ENCODE measurements at places on chromosomes 16 and 17. TPM values are rescaled to one million over a fixed set of nuclear protein-coding genes. Genes with fewer than 3 reads are reported as not detected.

DNA sequence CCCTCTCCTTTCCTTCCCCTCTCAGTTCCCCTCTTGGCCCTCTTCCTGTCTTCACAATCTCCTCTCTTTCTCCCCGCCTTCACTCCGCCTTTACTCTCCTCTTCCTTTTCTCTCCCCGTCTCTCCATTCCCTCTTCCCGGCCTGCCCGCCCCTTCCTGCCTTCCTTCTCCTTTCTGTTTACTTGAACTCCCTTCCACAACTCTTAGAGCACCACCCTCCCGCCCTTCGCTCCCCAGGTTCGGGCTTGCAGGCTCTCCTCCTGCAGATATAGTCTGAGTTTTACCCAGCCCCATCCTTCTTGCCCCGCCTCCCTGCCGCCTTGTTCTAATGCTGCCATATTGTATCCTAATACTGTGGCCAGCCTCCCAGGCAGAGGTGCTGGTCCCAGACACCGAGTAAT is 201.5 kb upstream of the N4BP1 start:
- no peak overlapping the region for H3K27ac ChIP-seq
- peaks cover 31% of the 10 kb centered on the region for H3K27me3 ChIP-seq
- no peaks in the 10 kb centered on the region for H3K4me1 ChIP-seq
- peaks cover 2% of the 10 kb centered on the region for H3K36me3 ChIP-seq
- DNase-seq: no peak
- H3K4me3 ChIP-seq: no peak overlapping the region

Gene CCL17
- 0.66 TPM for total RNA-seq

DNA sequence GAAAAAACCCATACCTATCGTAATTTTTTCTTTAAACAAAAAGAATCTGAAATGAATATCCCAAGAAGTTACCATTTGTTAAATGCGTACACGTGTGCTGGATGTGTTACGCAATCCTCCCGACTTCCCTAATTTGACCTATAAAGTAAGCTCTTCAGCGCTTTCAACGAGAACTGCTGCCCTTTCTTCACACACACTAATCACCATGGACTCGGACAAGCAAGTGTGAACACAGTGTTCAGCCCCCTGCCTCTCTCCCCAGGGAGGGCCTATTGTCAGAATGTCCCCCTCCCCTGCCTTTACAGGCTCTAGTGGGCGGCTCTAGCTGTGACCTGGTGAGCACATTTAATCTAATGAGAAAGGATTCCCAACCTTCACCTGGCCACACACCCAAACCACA is 216.1 kb downstream of the CEP112 start:
- no peaks in the 10 kb centered on the region for H3K36me3 ChIP-seq
- no peak for DNase-seq
- no peak overlapping the region for H3K4me3 ChIP-seq
- H3K27me3 ChIP-seq: peaks cover 6% of the 10 kb centered on the region

DNA sequence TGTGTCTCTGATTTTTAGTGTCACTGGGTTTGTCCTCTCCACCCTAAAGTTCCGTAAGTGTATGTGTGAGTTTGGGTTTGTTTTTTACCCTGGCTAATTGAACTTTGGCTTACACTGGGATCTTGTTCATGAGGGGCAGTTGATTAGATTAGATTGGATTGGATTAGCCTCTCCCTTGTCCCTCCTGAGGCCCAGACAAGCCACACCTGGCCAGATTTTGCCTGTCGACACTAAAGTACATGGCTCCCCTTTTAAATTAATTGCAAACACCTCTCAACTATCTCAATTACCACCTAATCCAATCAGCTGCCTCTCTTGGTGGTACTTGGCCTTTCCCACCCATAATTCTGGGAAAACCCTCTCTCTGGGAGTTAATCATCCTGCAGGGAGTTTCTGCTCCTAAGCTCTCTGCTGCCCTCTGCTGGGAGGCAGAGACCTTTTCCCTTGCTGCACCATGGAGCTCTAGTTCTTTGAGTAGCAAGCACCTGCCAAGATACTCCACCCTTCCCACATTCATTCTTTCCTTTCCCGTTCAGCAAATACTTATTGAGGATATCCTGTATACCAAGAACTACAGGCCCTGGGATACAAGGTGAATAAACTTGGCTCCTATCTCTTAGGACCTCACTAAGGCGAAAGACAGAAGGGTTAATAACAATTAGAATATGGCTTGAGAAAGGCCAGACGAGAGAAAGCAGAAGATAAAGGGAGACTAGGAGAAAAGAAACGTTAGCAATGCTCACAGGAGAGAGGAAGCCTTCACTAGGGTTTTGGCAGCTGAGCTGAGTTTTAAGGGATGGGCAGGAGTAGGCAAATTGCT is 60.0 kb upstream of the MPHOSPH6 start:
- peaks cover 21% of the 10 kb centered on the region for H3K27me3 ChIP-seq
- peak; percentile 89 for DNase-seq
- H3K27ac ChIP-seq: no peak overlapping the region
- no peak overlapping the region for H3K4me3 ChIP-seq
- no peaks in the 10 kb centered on the region for H3K36me3 ChIP-seq
- no peaks in the 10 kb centered on the region for H3K4me1 ChIP-seq

DNA sequence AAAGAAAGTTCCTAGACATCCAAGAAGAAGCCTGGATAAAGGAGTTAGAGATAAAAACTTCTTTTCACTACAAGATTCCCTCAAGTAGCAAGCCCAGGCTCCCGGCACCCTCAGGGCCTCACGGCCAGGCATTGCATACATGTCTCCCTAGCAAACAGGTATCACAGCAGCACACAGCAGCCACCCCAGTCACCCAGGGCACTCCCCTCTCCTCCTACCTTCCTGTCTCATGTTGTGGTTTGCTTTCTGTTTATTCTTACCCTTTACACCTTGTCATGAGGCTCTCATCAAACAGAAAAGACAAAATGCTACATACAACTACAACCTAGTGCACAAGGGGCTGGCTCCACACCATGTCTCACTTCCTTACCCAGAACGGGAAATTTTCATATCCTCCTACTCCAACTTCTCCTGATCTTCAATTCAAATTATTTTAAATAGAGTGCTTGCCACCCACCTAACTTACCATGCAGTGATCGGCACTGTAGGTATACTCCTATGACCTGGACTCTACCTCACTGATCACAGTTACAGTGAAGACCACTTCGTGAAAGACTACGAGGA is 42.7 kb downstream of the XPO6 start:
- H3K4me3 ChIP-seq: peak overlapping the region; percentile 23
- DNase-seq: peak; percentile 84
- H3K4me1 ChIP-seq: peaks cover 64% of the 10 kb centered on the region
- H3K27me3 ChIP-seq: no peaks in the 10 kb centered on the region

- peaks cover 2% of the 10 kb centered on the region for H3K27me3 ChIP-seq
- peaks cover 47% of the 10 kb centered on the region for H3K4me1 ChIP-seq
- H3K36me3 ChIP-seq: peaks cover 52% of the 10 kb centered on the region
- peak overlapping the region; percentile 99 for H3K4me3 ChIP-seq
- no peak for DNase-seq
These were observed 625 bp downstream of the DVL2 start for GRCh38 chr17:7233701-7234082.

DNA sequence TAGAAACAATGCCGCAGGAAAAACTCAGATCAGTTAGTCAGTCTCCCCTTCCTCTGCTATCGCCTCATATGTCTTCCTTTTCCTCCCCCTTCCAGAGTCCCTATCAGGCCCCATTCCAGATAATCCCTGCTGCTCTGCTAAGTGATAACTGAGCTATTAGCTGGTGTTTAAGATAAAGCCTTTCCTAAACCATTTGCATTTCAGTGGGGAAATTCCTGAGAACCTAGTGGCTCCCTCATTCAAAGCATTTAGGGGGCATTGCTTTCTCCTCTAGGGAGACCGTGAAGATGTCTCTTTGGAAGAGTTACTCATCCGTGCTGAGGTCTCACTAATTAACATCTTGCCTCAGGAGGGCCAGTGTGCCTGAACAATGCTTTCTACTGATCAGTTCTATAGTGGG is 401.6 kb downstream of the NPIPA7 start:
- H3K27ac ChIP-seq: no peak overlapping the region
- H3K27me3 ChIP-seq: no peaks in the 10 kb centered on the region
- no peaks in the 10 kb centered on the region for H3K36me3 ChIP-seq

DNA sequence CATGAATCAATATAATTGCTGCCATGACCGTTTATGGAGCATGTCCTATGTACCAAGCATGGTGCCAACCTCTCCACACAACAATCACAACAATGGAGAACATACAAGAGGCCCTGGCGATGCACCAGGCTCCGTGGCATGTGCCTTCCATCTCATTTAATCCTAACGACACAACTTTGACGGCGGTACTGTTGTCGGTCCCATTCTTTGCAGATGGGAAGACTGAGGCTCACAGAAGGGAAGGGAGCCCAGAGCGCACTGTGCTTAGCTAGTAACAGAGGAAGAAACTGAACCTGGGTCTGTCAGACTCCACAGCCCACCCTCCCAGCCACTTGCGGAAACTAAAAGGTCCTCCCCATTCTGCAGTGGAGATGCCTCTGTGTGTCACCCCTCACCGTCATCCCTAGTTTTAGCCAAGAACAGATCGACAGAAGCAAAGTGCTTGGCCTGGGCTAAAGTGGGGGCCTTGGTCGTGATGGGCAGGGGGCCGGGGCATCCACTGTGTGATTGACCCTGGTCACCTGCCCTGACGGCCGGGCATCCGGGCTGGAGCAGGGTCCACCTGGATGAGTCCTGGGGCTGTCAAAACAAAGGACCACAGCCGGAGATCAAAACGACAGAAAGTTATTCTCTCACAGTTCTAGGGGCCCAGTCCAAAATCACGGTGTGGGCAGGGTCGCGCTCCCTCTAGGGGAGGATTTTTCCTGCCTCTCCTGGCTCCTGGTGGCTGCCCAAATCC is 183.9 kb downstream of the C16orf95 start:
- no peak overlapping the region for H3K4me3 ChIP-seq

DNA sequence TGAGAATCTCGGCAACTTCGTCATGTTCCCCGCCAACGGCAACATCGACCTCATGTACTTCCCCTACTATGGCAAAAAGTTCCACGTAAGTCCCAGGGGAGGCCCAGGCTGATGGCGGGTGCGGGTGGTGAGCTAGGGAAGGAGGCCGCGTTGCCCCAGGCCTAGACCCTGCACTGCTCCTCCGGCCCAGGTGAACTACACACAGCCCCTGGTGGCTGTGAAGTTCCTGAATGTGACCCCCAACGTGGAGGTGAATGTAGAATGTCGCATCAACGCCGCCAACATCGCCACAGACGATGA is 4.8 kb downstream of the ATP1B2 start:
- H3K4me1 ChIP-seq: peaks cover 8% of the 10 kb centered on the region
- no peak for DNase-seq
- no peak overlapping the region for H3K27ac ChIP-seq
- H3K36me3 ChIP-seq: peaks cover 2% of the 10 kb centered on the region
- H3K4me3 ChIP-seq: no peak overlapping the region

DNA sequence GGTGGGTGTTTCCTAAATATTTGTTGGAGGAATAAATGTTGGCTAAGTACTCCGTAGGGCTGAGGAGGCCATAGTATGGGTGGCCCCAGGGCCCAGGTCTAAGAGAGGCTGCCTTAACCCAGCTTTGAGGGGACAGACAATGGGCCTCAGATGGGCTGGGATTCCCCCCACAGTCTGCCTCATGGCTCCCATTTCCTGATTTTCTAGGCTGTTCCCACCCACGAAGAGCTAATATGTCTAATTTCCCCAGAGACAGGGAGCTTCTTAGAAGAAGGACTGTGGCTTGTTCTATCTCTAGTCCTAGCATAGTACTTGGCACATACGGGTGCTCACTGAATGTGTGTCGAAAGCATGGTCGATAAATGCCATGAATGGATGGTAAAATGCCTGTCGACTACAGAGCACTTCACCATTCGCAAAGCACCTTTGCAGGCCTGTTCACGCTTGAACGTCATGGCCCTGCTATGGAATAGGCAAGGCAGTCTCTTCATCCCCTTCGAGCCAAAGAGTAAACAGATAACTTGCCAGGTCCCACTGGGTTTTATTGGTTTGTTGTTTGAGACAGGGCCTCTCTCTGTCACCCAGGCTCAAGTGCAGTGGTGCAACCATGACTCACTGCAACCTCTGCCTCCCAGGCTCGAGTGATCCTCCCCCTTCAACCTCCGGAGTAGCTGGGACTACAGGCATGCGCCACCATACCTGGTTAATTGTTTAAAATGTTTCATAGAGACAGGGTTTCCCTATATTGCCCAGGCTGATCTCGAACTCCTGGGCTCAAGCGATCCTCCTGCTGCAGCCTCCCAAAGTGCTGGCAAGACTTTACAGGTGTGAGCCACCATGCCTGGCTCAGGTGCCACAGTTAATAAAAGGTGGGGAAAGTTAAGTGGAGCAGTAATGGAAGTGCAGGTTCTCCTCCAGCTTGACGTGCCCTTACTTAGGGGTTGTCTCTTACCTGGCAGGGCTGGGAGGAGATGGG is 9.7 kb downstream of the CHAD start:
- H3K36me3 ChIP-seq: no peaks in the 10 kb centered on the region
- no peak overlapping the region for H3K27ac ChIP-seq
- no peaks in the 10 kb centered on the region for H3K4me1 ChIP-seq
- no peaks in the 10 kb centered on the region for H3K27me3 ChIP-seq
- H3K4me3 ChIP-seq: no peak overlapping the region

Gene ICAM2
- 62.2 TPM for total RNA-seq

DNA sequence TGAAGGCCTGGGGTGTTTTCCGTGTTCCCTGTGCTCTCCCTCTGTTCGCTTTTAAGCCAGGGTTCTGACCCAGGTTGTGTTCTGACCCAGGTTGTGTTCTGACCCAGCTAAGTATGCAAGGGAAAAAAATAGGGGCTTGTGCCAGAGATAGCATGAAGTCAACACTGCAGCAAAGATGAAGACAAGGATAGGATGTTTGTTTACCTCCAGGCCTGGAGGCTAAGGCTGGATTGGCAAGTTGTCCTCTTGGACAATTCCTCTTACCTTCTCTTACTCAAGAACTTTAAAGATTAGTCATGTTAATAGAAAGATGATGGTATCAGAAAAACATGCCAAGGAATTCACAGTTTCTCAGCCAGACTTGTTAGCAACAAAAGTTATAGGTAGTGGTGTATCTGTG is 19.4 kb downstream of the LYRM9 start:
- DNase-seq: no peak
- H3K4me3 ChIP-seq: no peak overlapping the region
- no peak overlapping the region for H3K27ac ChIP-seq
- H3K4me1 ChIP-seq: peaks cover 12% of the 10 kb centered on the region
- no peaks in the 10 kb centered on the region for H3K36me3 ChIP-seq

- no peak for DNase-seq
- no peaks in the 10 kb centered on the region for H3K4me1 ChIP-seq
- H3K27ac ChIP-seq: no peak overlapping the region
- H3K4me3 ChIP-seq: no peak overlapping the region
- no peaks in the 10 kb centered on the region for H3K27me3 ChIP-seq
These were observed 86.9 kb upstream of the HLF start for GRCh38 chr17:55177855-55178217.

DNA sequence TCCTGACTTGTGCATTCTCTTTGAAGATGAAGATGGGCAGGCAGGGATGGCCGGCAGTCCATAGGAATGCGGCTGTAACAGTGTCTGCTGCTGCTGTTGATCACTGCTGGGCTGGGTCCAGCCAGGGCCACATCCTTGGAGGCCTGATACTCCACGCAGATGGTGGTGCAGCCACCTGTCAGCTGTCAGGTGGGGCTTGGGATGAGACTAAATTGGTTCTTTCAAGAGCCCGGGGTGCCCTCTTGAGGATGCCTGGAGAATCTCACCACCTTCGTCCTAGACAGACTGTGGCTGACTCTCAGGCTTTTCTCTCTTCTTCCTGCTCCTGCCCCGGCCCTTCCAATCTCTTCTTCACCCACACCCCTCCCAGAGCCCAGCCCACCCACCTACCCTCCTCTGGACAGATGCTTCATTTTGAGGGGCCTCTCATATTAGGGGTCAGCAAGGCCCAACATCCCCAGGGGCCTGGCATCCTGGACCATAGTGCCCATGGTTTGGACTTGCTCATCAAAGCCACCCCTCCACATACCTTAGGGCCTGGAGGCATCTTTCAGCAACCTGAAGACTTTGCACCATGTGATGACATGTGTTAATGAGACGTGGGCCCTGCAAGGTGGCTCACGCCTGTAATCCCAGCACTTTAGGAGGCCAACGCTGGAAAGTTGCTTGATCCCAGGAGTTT is 19.1 kb downstream of the OSBPL7 start:
- peaks cover 3% of the 10 kb centered on the region for H3K4me1 ChIP-seq
- peaks cover 5% of the 10 kb centered on the region for H3K27me3 ChIP-seq
- H3K27ac ChIP-seq: no peak overlapping the region
- peak; percentile 87 for DNase-seq
- H3K36me3 ChIP-seq: peaks cover 1% of the 10 kb centered on the region
